Upper lobe of left lung (tissue), 6 donors: ENCODE measurements at places on chromosomes 6 and 20. TPM values are rescaled to one million over a fixed set of nuclear protein-coding genes. Genes with fewer than 3 reads are reported as not detected.

DNA sequence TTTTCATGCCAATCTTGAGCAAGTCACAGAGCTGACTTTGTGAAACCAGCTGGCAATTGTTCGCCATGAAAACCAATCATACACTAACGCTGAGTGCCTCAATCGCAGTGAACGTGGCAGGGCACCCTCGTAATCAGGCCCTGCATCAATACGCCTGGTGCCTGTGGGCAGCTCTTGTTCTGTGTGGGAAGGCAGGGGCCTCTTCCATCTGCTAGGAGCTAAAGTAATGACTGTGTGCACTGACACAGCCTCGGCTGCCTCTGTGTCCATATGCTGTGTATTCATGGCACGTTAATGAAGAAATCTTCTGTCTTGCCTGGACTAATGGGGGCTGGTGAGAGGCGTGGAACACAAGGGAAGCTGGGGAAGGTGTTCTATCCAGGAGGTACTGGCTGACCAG lies 27.8 kb upstream of the SYNDIG1 start:
- no peak overlapping the region for H3K27ac ChIP-seq
- no peak for DNase-seq
- H3K4me1 ChIP-seq: no peaks in the 10 kb centered on the region
- H3K4me3 ChIP-seq: no peak overlapping the region
- H3K27me3 ChIP-seq: no peaks in the 10 kb centered on the region

Gene TBC1D32
- 4.5 TPM for total RNA-seq

GRCh38 chr6:3422435-3423070 lies 34.3 kb downstream of the SLC22A23 start:
- H3K4me3 ChIP-seq: no peak overlapping the region
- H3K4me1 ChIP-seq: no peaks in the 10 kb centered on the region
- no peaks in the 10 kb centered on the region for H3K36me3 ChIP-seq
- DNase-seq: no peak
- no peak overlapping the region for H3K27ac ChIP-seq

DNA sequence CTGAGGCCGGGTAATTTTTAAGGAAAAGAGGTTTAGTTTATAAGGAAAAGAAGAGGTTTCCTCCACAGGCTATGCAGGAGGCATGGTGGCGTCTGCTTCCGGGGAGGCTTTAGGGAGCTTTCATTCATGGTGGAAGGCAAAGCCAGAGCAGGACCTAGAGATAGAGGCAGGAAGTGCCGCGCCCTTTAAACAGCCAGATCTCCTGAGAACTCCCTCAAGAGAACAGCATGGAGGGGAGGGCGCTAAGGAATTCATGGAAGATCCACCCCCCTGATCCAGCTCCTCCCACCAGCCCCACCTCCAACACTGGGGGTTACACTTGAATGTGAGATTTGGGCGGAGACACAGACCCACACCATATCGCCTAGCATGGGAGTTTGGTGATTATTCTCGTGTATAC lies 13.9 kb upstream of the DACT2 start:
- H3K4me3 ChIP-seq: no peak overlapping the region
- no peak overlapping the region for H3K27ac ChIP-seq
- H3K36me3 ChIP-seq: no peaks in the 10 kb centered on the region
- no peaks in the 10 kb centered on the region for H3K27me3 ChIP-seq
- H3K4me1 ChIP-seq: no peaks in the 10 kb centered on the region
- DNase-seq: no peak

DNA sequence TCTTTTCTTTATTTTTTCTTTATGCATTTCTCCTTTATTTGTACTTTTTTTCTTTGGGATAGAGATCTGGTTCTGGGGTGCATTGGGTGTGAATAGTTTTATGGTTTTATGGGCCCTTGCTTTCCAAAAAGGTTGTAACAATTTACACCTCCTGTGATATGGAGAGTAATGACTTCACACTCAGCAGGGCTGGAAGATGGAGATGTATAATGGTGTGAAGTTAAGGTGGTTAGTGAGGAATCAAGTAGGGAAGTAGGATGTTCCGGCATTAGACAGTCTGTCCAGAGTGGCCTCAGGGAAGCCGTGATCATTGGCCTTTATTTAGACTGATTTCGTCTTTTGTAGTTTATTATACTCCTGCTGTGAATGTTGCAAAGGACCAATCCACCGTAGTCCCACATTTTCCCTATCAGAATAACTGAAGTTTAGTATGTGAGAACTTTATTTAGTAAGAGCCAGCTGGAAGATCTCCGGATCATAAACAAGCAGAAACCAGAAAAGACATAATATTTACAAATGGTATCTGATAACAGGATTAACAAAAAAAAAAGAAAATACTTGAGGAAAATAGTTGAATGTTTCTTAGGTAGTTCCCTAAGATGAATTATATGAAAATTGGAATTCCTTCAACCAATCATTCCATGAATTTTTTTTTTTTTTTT lies 255.5 kb downstream of the TBC1D7 start:
- no peak for DNase-seq
- H3K4me3 ChIP-seq: no peak overlapping the region
- H3K4me1 ChIP-seq: peaks cover 16% of the 10 kb centered on the region
- H3K27me3 ChIP-seq: no peaks in the 10 kb centered on the region
- no peaks in the 10 kb centered on the region for H3K36me3 ChIP-seq

GRCh38 chr6:72740135-72740534 lies 118.3 kb downstream of the KCNQ5 start:
- no peak overlapping the region for H3K27ac ChIP-seq
- no peaks in the 10 kb centered on the region for H3K36me3 ChIP-seq
- H3K4me3 ChIP-seq: no peak overlapping the region
- no peak for DNase-seq
- H3K27me3 ChIP-seq: no peaks in the 10 kb centered on the region

DNA sequence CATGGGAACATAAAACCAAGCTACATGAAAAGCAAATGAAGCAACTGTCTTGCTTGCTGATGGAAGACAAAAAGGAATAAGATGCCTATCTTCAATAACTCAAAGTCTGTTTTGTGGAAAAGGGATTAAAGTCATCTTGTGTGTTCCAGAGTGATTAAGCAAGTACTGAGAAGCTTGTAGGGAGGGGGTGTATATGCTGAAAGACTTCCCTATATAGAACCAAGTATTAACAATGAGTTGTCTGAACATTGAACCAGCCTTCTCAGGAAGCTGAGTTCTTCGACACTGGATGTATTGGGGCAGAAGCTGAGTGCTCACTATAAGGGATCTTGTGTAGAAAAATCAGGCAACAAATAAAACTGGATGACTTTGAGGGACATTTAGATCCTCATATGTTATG lies 451.8 kb downstream of the CD83 start:
- H3K27me3 ChIP-seq: no peaks in the 10 kb centered on the region
- no peaks in the 10 kb centered on the region for H3K4me1 ChIP-seq
- H3K27ac ChIP-seq: no peak overlapping the region
- no peak for DNase-seq
- H3K36me3 ChIP-seq: no peaks in the 10 kb centered on the region

Gene SLC22A23
- 32.1 TPM for total RNA-seq

Gene PCSK2
- 75.3 TPM for total RNA-seq

DNA sequence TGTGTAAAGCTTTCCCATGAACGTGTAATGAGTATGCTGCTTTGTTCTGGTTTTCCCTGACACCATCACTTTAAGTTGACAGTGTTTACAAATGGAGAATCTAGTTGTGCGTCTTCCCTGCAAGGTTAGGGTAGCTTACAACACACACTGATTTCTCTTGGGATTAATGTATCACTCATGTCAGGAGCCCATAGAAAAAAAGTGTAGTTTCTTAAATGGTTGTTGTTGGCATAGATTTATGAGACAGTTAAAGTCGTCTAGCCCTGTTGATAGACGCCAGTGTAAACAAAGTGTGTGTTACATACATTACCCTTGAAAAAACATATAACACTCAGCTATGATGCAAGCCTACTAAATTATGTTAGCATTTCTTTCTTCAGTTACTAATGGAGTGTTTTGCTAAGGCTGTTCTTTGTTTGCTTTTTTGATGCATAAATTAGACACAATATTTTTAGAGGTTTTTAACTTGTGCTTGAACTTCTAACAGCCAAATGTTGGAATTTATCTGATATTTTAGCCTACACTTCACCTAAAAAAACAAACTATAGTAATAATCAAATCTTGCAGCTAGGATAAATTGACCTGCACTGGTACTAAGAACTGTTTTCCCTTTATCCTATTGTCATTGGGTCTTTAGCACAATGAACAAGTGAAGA lies 88.6 kb downstream of the RNF217 start:
- H3K27ac ChIP-seq: no peak overlapping the region
- DNase-seq: no peak

Gene SLC22A16
- total RNA-seq: 0.61 TPM

DNA sequence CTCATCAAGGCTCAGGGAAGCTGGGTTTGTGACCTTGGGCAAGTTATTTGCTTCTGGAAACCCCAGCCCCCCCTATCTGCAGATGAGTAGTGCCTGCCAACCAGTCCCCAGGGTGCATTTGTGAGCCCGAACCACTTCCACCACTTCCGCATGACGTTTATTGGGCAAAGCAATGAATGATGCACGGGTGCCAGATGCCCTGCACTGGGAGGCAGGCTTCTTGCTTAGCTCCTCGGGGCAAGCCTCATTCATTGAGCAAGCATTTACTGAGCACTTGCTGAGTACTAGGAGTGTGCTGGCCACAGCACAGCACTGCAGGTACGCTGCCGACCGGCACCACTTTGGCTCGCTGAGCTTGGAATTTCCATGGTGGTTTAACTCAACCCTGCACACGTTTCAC lies 60.2 kb downstream of the GNAS-AS1 start:
- H3K27me3 ChIP-seq: no peaks in the 10 kb centered on the region
- no peak for DNase-seq
- no peak overlapping the region for H3K4me3 ChIP-seq
- H3K36me3 ChIP-seq: no peaks in the 10 kb centered on the region
- H3K27ac ChIP-seq: no peak overlapping the region
- no peaks in the 10 kb centered on the region for H3K4me1 ChIP-seq

- no peak for DNase-seq
- H3K27ac ChIP-seq: no peak overlapping the region
- no peaks in the 10 kb centered on the region for H3K36me3 ChIP-seq
Measured at GRCh38 chr6:158304254-158304653, 8.0 kb upstream of the TULP4 start.

GRCh38 chr6:39217177-39217864 lies 12.0 kb downstream of the KCNK5 start:
- no peak overlapping the region for H3K4me3 ChIP-seq
- no peaks in the 10 kb centered on the region for H3K36me3 ChIP-seq
- peaks cover 85% of the 10 kb centered on the region for H3K4me1 ChIP-seq
- H3K27me3 ChIP-seq: no peaks in the 10 kb centered on the region

- no peaks in the 10 kb centered on the region for H3K27me3 ChIP-seq
- no peaks in the 10 kb centered on the region for H3K4me1 ChIP-seq
- H3K4me3 ChIP-seq: no peak overlapping the region
- H3K27ac ChIP-seq: no peak overlapping the region
- no peak for DNase-seq
- H3K36me3 ChIP-seq: no peaks in the 10 kb centered on the region
Measured at GRCh38 chr6:14695579-14695978, 550.3 kb upstream of the JARID2 start.

Gene GINS1
- 1.0 TPM for total RNA-seq

GRCh38 chr6:66796987-66797386 lies 1090.0 kb upstream of the EYS start:
- H3K27ac ChIP-seq: no peak overlapping the region
- no peaks in the 10 kb centered on the region for H3K4me1 ChIP-seq
- H3K4me3 ChIP-seq: no peak overlapping the region
- no peaks in the 10 kb centered on the region for H3K36me3 ChIP-seq
- DNase-seq: no peak

Gene EEF1A2
- total RNA-seq: 0.86 TPM

Gene EMILIN3
- 0.20 TPM for total RNA-seq
